ENCODE measurements at places on chromosomes 4 and X. TPM values are rescaled to one million over a fixed set of nuclear protein-coding genes. Genes with fewer than 3 reads are reported as not detected.

- DNase-seq = no peak
Measured at GRCh38 chr4:2008671-2008920, 178 bp downstream of the NELFA start.

The FGFBP1 gene
- not detected for total RNA-seq

DNA sequence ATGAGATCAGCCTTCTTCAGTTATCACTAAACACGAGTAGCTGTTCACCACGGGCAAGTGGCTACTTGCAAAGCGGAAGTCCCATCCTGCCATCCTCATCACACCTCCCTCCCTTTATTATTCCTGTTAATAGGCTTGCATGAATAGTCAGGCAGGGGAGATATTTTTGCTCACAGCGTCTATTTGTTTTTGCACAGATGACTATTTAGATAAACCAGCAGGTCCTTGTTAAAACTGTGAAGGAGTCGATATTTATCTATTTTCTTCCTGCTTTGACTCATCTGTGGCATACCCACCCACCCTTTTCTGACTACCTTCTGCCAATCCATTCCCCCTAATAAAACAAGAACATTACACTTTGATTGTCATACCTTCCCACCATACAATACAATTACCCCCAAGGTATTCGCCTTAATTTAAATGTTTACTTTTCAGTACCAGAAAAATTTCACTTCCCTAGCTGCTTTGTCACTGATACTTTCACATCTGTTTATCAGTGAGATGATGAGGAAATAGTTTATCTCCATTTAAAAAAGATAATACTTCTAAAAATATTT is 96.6 kb upstream of the BANK1 start:
- no peak for DNase-seq

The BEX4 gene
- total RNA-seq = 63.0 TPM

DNA sequence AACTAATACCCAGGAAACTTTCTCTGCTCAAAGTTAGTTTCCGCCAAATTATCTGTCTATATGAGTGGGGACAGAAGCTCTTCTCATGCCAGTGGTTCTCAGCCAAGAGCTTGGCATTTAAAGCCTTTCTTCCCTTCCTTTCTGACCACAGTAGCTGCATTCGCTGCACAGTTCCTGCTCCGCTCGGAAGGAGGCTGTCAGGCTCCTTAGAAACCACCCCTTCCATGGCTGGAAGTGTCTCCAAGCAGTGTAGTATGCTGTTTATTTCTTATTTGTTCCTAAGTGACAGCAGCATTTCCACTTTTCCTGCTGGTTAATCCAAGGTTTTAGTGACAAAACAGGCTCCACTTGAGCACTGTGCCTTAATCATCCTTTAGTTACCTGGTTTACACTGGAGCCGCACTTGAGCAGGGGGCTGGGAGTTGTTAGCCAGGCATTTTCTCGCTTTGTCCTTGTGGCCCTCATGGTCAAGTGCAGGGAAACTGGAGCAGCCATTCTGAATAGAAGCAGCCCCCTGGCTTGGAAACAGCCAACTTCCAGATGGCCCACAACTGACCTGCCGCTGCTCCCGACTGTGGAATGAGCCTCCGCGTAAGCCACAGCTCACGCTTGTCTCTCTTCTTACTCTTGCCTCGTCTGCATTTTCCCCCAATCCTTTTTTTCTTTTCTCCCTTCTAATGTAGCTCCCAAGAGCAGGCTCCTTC is 739.4 kb upstream of the TENM3 start:
- no peak for DNase-seq

GRCh38 chrX:51894697-51895336 is 1.4 kb downstream of the MAGED1 start:
- DNase-seq = no peak

DNA sequence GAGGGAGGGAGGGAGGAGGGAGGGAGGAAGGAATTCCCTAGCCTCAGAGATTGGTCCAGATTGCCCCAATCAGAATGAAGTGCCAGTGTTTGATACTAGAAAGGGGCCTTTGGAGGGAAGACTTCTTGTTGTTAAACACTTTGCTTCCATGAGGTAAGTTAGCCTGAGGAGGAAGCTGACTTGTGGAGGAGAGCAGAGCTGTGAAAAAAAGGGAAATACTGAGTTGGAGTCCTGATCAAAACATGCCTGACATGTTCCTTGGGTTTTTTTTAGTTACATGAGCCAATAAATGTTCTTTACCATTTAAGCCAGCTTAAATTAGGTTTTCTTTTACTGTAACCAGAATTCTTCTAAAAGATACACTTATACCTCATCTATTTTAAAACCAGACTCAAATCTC is 57.6 kb downstream of the GSX2 start:
- DNase-seq = no peak

GRCh38 chr4:52848254-52848653 is 13.9 kb upstream of the RASL11B start:
- DNase-seq = no peak

GRCh38 chr4:139740121-139740520 is 74.5 kb downstream of the MGST2 start:
- no peak for DNase-seq

The TMSB4X gene
- total RNA-seq = 2,548 TPM

- peak; percentile 93 for DNase-seq
Measured at GRCh38 chrX:318739-319578, at the start of gene GTPBP6. TSS of gene GTPBP6 (minus strand) at chrX:318796. CDS start at chrX:318787, 9 bp downstream.

DNA sequence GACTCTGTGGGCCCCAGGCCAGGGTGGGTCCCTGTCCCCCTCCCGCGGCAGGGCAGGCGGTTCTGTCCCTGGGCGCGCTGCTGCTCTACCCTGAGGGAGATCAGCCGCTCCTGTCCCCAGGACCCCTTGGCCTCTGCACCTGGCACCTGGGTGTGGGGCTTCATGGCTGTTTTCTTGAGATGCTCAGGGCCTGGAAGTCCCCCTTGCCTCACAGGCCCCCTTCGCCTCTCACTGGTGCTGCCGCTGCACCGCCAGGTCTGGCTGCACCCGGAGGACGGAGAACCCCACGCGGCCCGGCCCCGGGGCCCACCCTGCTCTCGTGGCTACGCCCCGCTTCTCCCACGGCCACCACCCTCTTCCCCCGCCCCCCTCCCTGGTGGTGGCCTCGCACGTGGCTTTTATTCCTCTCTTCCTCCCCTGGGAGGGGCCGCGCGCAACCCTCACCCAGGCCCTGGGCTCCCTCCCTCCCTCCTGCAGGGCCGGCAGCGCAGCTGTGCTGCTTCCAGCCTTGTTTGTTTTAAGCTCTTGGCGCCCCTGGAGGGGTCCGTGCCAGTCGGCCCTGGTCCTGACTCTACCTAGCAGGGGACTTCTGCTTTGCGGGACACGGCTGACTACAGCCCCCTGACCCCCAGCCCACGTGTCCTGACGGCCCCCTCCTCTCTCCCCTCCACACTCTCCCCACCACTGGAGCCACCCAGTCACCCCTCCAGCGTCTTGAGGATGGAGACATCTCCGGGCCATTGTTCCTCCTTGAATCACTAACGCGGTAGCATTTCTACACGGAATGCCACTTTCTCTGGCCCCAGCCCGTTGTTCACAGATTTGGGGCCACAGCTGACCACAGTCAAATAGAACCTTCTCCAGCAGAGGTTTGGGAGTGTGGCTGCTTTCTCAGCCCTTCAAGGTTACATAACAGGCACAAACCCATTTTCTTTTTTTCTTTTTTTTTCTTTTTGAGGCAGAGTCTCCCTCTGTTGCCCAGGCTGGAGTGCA is 20.6 kb upstream of the CLDN24 start:
- DNase-seq = no peak

All from neural crest cell (in vitro differentiated cells).